ENCODE measurements at places on chromosomes 5 and 9.

DNA sequence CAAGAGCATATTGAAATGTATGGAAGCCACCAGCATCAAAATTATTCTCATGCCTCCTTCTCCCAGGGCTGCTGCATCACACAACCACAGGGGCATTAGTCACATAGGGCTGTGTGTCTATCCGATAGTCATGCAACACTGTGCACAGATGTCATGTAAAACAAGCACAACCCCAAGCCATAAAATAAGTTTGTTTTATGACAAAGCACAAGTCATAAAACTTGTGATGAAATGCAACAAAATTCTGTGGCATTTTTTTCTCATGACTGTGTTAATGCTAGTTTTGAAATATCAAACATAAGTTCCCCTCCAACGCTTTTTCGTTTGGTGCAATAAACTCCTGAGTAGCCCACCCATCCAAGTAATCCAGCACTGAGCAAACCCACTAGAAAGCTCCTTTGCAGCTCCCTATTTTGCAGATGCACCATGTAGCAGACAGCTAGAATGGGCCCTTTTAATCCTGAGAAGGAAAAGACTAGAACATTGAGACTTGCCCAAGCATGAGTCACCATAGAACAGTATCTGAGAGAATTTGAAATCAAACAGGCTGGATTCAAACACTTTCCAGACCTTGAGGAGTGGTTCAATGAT is 93.3 kb upstream of the ZNF366 start:
- DNase-seq, result no peak

DNA sequence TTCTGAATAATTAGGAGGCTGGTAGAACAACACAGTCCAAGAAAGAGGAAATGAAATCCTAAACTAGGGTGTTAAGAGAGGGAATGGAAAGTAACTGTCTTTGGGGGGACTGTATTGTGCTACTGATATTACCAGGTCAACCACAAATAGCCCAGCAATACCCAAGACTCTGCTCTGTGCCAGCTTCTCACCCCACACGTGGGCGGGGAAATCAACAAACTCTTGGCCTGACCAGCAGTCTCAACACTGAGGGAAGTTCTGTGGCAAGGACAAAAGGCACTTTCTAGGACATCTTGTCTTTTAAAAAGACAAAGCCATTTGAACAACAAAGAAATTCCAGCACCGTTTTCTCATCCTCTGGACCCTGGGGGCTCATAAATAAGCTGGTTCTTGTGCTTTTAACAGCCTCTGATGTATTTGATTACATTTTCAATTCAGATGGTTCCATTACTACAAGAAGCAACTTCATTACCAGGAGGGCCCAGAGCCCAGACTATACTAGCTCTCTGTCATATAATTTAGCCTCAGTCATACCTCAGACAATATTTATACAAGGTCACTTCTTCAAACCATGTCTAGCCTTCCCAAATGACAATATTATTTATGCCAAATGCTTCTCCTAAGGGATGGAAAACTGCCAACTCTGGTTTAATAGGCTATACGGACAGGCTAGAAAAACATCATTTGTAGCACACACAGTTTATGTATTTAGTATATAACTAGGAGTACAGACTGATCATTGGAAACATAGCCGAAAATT is 297.8 kb downstream of the CWC27 start:
- no peak for DNase-seq

DNA sequence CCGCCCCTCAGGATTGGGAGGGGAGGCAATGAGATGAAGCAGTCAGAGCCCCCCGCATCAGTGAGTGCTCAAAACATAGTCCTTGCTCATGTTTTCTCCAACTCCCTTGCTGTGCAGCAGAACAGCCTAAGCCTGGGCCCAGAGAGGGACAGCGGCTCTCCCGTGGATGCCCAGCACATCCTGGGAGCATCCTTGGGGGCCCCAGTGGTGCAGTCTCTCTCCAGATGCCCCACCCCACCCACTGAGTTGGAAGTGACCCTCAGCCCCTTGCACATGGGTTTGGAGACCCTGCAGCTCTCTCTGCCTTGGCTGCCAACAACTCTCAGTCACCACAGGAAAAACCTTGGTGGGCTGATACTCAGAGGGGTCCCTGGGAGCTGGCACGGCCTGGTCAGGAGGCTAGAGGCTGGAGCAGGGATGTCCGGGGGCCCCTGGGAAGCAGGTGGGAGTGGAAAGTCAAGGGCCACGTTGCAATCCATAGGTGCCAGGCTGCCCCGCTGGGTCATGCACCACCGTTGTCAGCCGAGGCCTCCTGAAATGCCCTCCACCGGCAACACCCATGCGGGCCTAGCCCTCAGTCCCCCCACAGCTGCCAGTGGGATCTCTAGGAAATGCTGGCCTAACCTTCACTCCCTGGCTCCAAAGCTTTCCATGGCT is 242.5 kb downstream of the PBX3 start:
- DNase-seq, result no peak

GRCh38 chr5:116650964-116651363 is 76.3 kb upstream of the SEMA6A start:
- DNase-seq, result no peak

GRCh38 chr5:55421074-55421529 is 113.3 kb downstream of the MTREX start:
- no peak for DNase-seq

- no peak for DNase-seq
Observed at GRCh38 chr9:127494304-127494702, 43.0 kb downstream of the LRSAM1 start.

GRCh38 chr9:99307851-99308250 is 85.8 kb downstream of the SEC61B start:
- no peak for DNase-seq

DNA sequence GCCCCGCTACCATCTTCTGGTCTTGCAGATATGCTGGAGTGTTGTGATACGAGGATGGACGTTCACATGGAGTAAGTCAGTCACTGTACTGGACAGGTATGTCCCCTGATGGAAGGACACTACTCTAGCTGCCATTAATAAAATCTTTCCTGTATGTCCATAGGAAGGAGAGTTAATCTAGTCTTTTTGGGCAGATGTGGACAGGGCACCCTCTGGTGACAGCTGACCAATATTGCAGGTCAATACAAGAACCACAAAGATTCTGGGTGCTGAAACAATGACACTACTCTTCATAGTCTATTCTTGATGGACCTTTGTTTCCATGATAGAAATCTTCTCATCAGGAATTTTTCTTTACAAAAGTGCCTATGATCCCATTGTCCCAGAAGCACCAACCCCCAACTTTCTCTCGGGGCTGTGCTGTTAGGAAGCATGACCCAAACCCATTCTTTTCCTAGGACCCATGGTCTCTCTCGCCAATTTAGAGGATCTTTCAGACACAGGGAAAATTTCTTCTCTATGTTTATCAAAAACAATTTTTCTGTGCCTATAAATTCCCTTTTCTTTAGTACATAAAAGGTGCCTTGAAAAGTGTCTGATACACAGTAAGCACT is 376.9 kb downstream of the DTWD2 start:
- no peak for DNase-seq

- DNase-seq, result no peak
Observed at GRCh38 chr5:141701360-141702119, 19.5 kb upstream of the ARAP3 start.

- DNase-seq, result no peak
Observed at GRCh38 chr5:62737766-62738165, 159.1 kb downstream of the LRRC70 start.

- DNase-seq, result no peak
Observed at GRCh38 chr5:55481293-55481855, 53.4 kb downstream of the PLPP1 start.

DNA sequence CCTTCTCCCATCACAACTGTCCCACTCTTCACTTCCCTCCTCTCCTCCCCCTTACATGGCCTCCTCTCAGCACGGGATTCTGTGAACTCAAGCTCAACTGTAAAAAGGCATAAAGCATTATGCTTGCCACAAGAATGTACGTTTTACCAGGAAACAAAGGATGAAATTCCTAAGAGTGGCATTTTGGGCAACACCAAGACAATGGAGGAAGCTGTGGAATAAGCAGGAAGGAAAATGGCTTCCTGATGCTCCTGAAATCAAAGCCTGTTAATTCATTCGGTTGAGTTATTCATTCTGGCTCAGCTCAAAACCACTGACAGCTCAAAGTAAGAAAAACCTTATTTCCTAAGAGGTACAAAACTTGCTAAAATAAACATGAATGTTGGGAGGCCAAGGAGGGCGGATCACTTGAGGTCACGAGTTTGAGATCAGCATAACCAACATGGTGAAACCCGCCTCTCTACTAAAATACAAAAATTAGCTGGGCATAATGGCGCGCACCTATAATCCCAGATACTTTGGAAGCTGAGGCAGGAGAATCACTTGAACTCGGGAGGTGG is 40.8 kb upstream of the DMRT1 start:
- DNase-seq, result no peak

DNA sequence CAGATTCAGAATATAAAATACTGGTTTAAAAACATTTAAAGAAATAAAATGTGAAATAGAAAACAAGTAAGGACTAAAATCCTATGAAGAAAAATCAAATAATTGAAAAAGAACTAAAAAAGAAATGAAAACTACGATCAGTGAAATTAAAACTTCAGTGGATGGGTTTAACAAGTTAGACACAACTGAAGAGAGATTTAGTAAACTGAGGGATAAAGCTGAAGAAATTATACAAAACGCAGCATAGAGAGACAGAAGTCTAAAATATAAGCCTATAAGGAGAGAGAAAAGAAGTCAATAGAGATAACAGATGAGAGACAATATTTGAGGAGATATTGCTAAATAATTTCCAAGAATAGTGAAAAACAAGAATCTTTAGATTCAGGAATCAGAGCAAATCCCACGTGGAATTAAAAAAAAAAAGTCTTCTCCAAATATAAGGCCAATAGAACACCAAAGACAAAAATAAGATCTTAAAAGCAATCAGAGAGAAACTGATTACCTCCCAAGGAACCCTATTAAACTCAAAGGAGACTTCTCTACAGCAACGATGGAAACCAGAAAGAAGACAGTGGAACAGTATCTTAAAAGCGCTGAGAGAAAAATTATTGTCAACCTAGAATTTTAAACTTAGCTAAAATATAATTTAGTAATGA is 59.6 kb upstream of the ABL1 start:
- no peak for DNase-seq

- DNase-seq, result no peak
Observed at GRCh38 chr5:146368137-146368536, 29.5 kb downstream of the POU4F3 start.

- no peak for DNase-seq
Observed at GRCh38 chr5:127967983-127968592, 115.5 kb upstream of the SLC12A2 start.

DNA sequence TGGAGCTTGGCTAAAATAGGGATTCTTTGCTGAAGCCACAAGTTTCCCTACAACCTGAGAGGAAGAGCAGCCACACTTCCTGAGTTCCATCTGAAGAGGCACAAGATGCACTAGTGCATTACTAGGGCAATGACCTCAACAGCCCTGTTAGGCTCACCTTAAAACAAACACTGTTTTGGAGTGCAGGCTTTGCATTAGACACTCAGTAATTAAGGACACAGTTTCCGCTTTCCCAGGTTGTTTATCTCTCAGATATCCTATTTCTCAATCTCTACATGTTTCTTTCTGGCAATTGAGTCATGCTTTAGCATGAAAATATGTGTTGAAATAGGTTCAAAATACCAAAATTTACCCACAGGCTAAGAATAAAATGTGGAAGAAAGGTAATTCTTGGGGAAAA is 34.2 kb downstream of the EMB start:
- no peak for DNase-seq

DNA sequence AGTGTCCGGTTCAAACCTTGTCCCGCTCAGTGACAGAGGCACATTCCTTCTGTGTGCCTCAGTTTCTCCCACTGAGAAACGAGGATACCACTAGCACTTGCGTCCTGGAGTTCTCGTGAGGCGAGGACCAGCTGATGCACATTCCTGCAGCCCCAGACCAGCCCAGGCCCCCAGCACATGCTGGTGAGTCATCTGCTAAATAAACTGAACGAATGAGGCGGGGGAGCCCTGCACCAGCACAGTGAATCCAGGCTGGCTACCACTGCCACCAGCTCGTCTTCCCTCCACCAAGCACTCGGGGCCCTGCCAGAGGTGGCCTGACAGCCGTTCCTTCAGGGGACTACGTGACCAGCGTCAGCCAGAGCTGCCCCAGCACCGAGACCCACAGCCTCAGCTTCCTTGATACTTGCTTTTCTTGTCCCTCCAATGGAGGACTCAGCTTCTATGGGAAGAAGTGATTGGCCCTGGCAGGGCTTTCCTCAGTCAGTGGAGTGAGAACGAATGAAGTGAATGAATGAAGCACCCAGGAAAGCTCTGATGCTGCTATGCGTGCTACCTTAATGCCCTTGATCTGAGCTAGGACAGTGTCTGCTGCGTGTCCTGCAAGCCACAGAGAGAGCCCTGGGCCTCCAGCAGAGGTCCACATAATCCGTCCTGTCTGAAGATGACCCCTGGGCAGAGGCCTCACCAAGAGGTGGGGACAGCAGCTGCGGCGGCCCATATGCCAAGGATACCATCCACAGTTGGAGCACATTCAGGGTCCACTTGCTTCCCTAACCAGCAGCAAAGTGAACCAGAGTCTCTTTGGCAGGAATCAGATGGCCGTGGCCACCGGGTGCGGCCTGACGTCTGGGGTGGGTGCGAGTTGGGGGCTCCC is 13.5 kb upstream of the BARX1 start:
- no peak for DNase-seq

- no peak for DNase-seq
Observed at GRCh38 chr5:100827481-100827889, 75.6 kb downstream of the ST8SIA4 start.

DNA sequence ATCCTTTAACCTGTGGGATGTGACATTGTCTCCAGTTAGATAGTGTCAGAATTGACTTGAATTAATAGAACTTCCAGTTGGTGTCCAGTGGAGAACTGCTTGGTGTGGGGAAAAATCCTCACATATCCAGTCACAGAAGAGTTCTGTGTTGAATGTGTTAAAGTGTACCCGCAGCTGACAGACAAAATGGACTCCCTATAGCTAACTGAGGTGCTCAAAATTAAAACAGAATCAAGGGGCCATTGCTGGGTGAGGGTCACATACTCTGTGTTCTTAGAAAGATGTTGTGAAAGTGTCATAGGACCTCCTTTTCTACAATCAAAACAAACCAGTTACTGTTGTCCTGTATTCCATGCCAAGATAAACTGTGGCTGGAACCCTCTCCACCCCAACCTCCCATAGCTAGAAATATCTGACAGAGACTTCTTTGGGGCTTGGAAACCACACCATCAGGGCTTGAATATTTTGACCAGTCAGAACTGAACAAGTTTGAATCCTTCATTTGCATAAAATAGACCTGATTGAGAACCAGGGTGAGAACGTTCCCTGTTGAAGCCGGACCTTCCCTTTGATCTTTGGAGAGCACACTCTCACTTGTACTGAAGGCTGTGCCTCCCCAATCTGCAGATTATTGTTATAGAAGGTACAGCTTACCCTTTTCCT is 164.0 kb upstream of the ZNF608 start:
- DNase-seq, result no peak

- no peak for DNase-seq
Observed at GRCh38 chr9:19732441-19732951, 56.3 kb downstream of the SLC24A2 start.

DNA sequence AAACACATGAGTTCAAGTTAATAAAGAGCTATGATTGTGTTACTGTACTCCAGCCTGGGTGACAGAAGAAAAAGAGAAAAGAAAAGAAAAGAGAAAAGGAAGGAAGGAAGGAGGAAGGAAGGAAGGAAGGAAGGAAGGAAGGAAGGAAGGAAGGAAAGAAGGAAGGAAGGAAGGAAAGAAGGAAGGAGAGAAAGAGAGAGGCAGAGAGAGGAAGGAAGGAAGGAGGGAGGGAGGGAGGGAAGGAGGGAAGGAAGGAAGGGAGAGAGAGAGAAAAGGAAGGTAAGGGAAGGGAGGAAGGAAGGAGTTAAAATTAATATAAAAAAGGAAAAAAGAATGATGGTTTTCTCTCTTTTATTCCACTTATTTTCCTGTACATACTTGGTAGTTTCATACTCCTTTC is 89.5 kb upstream of the ZBTB43 start:
- no peak for DNase-seq

GRCh38 chr9:132752877-132753592 is 82.8 kb downstream of the GTF3C4 start:
- DNase-seq, result no peak

Measured in stimulated activated CD8-positive, alpha-beta memory T cell treated with anti-CD3 and anti-CD28 coated beads, Interleukin-15, amount 100 ng/mL, for 24 hours (primary cell).